ENCODE measurements at places on chromosomes 3 and 15. TPM values are rescaled to one million over a fixed set of nuclear protein-coding genes. Genes with fewer than 3 reads are reported as not detected.

Gene DUOX1
- not detected for total RNA-seq

Gene GABRR3
- not detected for total RNA-seq

Gene LRRK1
- total RNA-seq = 20.8 TPM

Gene PPARG
- total RNA-seq = 1.2 TPM

Gene CTXN2
- total RNA-seq = not detected

Gene BNIP2
- 118 TPM for total RNA-seq

Gene NANOGP8
- not detected for total RNA-seq

Gene GPR27
- total RNA-seq = not detected

Gene GNAT1
- not detected for total RNA-seq

Gene OPA1
- 74.5 TPM for total RNA-seq

Gene ZPLD1
- 0.42 TPM for total RNA-seq

Gene STRC
- total RNA-seq = 0.30 TPM

Gene FEZF2
- total RNA-seq = not detected

Gene GOLGA6L2
- total RNA-seq = not detected

Gene KLHL40
- total RNA-seq = not detected

Gene TNFAIP8L3
- 6.6 TPM for total RNA-seq

Gene C2CD4A
- not detected for total RNA-seq

Gene FOXB1
- not detected for total RNA-seq

Gene DISP2
- 0.30 TPM for total RNA-seq

Gene ROBO1
- total RNA-seq = 111 TPM

Gene CDHR4
- not detected for total RNA-seq

Gene DCBLD2
- 216 TPM for total RNA-seq

Gene SI
- not detected for total RNA-seq

Measured in smooth muscle cell of the umbilical artery (primary cell).